SHP77 (cell line): ENCODE measurements at places on chromosomes 3 and 15.

DNA sequence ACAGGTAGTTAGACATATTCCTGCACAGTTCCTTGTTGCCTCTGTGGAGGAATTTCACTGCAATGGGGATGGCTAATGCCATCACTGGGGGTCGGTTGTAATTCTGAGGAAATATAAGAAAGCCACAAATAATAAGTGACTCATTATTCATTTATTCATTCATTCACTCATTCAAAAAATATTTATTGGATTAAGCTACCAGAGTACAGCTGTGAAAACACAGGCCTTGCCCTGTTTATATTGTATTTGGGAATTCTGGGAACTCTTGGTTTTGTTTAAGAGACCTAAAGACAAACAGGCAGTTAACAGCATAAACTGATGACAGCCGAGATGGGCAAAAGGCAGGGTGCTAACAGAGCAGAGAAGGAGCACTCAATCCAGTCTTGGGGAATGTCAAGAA is 23.6 kb downstream of the PTX3 start:
- DNase-seq = no peak

DNA sequence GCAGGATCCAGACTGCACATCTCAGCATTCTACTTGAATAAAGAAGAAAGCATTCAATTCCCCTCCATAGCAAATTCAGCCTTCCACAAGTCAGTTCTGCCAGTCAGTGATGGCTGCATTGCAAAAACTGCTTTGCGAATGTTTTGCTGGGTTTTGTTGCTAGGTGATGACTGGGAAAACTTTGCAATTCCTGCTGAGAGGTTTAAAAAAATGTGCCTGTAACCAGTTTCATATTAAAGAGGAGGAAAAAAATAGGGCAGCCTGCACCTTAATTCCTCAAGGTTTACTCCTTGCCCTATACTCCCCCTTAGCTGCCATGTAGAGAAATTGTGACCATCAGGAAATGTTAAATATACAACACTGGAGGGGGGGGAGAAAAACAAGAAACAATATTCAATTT is 225.6 kb upstream of the ATP11B start:
- no peak for DNase-seq

DNA sequence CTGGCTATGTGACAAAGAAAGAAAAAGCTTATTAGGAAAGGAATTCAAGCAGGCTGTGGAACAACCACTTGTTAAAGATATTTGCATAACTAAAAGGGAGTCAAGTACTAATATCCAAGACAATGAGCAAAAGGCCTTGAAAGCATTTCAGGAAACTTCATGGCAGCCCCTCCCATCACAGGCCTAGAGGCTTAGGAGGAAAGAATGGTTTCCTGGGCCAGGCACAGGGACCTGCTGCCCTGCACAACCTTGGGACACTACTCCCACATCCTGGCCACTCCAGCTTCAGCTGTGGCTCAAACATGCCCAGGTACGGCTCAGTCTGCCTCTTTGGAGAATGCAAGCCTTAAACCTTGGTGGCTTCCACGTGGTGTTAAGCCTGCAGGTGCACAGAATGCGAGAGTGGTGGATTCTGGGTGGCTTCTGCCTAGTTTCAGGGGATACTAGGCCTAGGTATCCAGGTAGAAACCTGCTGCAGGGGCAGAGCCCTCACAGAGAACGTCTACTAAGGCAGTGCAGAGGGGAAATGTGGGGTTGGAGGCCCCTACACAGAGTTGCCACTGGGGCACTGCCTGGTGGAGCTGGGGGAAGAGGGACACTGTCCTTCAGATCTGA is 121.6 kb downstream of the OPA1 start:
- DNase-seq = no peak

DNA sequence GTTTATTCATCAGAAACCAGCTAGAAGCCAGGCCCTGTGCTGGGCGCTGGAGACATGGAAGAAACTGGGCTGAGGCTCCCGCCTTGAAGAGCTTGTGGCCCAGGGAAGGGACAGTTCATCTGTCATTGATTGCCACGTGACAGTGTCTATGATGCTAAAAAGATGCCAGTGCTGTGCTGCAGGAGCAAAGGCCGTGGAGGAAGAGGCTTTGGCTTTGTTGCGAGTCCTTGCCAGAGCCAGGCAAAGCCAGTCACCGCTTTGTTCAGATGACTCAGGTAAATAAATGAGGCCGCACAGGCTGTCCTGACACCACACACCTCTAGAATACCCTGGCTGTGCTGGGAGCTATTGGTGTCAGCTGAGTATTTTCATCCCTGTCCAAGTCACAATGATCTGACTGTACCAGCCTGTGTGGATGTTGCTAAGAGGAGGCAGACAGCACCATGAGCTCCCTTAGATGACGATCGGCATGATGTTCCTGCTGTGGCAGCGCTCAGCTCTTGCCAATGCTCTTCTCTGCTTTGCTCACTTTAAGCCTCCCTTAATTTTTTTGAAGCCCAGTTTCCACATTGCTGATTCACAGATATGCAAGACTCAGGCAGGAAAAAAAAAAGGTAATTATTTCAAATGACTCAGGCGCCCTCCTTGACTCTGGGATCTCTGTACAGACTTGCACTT is 77.5 kb downstream of the CCNL1 start:
- DNase-seq = no peak

DNA sequence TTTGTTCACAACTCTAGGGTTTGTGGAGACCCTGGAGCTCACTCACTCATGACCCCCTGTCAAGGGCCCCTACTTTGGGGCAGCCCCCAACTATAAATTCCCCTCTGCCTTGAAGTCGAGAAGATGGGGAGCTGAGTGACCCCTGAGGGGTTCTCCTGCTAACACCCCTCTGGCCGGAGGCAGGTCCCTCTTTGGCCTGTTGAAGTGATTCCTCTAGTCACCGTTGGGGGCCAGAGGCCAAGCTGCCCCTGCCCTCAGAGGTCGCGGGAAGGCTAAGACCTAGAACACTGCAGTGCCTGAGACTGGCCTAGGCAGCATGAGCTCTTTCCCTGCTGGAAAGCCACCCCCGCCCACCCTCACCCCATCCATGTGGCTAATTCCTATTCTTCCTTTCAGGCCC is 15.4 kb upstream of the SKOR1 start:
- DNase-seq = no peak

GRCh38 chr15:70111203-70112073 is 13.7 kb upstream of the TLE3 start:
- peak; percentile 44 for DNase-seq

DNA sequence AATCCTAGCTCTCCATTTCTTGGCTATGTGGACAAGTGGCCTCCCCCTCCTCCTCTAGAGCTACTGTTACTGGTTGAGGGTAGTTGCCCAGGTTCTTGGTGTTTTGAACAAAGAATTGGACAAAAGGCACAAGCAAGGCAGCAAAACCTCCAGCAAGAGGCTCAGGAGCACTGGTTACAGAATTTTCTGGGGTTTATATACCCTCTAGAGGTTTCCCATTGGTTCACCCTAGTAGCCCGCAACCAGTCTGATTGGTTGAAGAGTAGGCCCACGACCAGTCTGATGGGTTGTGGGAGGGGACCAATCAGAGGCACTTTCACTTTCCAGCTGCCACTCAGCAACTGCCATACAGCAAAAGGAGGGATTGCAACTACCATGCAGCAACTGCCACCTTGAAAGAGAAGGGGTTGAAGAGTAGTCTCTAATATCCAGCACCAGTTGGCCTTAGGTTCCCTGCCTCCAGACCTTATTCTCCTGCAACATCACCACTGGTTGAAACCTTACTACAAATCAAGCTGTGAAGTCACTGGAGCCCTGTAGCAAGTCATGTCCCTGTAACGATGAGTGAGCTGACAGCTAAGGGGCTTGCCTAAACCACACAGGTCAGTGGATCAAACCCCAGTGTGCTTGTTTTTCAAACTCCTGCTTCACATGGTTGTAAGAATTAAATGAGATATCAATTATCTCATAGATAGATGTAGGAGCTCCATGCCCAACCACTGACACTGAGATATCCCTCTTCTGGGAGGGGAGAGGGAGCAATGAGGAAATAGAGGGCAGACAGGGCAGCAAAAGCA is 2.9 kb upstream of the C15orf39 start:
- peak; percentile 95 for DNase-seq

DNA sequence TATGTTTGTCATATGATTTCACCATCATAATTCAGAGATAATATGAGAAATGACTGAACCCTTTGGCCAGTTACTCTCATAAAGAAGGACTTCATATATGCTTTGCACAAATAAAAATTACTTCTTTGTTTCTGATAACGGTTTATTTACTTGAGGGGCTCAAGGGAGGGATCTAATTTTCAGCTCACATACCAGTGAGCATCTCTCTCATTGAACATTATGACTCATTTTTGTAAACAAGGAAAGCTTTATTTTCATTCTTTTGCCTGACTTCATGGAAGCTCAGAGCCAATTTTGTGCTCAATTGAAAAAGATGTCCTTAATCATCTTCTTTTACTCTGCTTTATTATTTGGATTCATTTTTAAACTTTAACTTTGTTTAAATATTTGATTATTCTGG is 5.8 kb downstream of the NLGN1 start:
- DNase-seq = no peak

- DNase-seq = no peak
Observed at GRCh38 chr3:128560768-128561167, 67.8 kb upstream of the GATA2 start.
